SK-N-SH (cell line): ENCODE measurements at places on chromosomes 2 and 18. TPM values are rescaled to one million over a fixed set of nuclear protein-coding genes. Genes with fewer than 3 reads are reported as not detected.

DNA sequence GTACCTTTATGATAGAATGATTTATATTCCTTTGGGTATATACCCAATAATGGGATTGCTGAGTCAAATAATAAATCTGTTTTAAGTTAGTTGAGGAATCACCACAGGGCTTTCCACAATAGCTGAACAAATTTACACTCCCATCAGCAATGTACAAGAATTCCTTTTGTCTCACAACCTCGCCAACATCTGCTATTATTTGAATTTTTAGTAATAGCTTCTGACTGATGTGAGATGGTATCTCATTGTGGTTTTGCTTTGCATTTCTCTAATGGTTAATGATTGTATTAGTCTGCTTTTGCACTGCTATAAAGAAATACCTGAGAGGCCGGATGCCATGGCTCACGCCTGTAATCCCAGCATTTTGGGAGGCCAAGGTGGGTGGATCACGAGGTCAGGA is 1387.6 kb upstream of the ACVR2A start:
- no peak overlapping the region for H3K4me3 ChIP-seq
- H3K27me3 ChIP-seq, result no peaks in the 10 kb centered on the region
- no peak overlapping the region for H3K27ac ChIP-seq
- H3K36me3 ChIP-seq, result no peaks in the 10 kb centered on the region

MC2R gene
- polyA plus RNA-seq, result not detected in 2 replicates

EMILIN1 gene
- polyA plus RNA-seq, result 184 and 286 TPM in 2 replicates

GRCh38 chr2:128732976-128733431 is 414.3 kb upstream of the HS6ST1 start:
- H3K36me3 ChIP-seq, result no peaks in the 10 kb centered on the region
- H3K27ac ChIP-seq, result peak overlapping the region; percentile 47; the same call in 1 of the 2 replicates
- DNase-seq, result no peak

GRCh38 chr2:12730265-12730664 is 13.5 kb downstream of the TRIB2 start:
- no peaks in the 10 kb centered on the region for H3K27me3 ChIP-seq
- DNase-seq, result no peak
- no peak overlapping the region for H3K27ac ChIP-seq

DNA sequence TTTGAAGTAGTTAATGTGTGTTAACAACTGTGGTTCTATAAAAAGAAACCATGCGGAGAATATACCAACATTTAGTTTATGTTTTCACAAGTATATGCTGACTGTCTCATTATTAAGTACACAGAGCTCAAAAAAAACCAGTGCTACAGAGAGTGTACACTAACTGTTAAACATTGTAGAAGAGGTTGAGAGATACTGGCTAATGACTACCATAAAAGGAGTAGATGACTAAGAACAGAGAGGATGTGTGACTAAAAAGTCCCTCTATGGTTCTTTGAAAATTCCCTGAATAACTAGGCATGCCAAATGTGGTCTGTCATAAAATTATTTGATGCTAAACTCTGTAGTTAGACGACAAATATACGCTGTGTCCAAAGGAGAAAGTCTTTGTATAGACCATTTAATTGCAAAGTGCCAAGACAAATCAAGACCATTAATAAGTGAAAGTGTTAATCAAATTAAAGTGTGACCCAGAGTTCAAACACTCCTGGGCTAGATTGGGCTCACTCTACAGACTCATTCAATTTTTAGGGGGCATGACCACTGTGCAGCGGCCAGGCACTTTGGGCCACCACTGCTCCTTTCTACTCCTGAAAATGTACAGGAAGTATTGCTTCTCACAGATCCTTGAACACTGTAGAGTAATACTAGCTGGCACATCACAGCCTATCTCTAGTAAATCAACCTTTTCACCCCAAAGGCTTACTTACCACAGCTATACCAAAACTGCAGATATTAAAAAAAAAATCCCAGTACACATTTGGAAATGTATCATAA is 45.1 kb upstream of the SERTAD2 start:
- no peaks in the 10 kb centered on the region for H3K36me3 ChIP-seq
- peak overlapping the region; percentile 73; the same call in 1 of the 2 replicates for H3K27ac ChIP-seq
- no peaks in the 10 kb centered on the region for H3K27me3 ChIP-seq
- DNase-seq, result no peak
- H3K4me1 ChIP-seq, result peaks cover 15% of the 10 kb centered on the region; the same call in 1 of the 2 replicates
